Right ventricle myocardium superior (tissue), 1 donor: ENCODE measurements at places on chromosomes 6 and 20. TPM values are rescaled to one million over a fixed set of nuclear protein-coding genes. Genes with fewer than 3 reads are reported as not detected.

SAPCD1 gene
- 0.86 TPM for total RNA-seq

GGT7 gene
- total RNA-seq, result 21.0 TPM

CLIC5 gene
- total RNA-seq, result 279 TPM

LRRC1 gene
- 1.8 TPM for total RNA-seq

EBF4 gene
- 2.9 TPM for total RNA-seq
